ENCODE measurements at places on chromosomes 13 and 19. TPM values are rescaled to one million over a fixed set of nuclear protein-coding genes. Genes with fewer than 3 reads are reported as not detected.
A peak's percentile ranks its signal among the peaks of the same experiment; 100 is the strongest.

DNA sequence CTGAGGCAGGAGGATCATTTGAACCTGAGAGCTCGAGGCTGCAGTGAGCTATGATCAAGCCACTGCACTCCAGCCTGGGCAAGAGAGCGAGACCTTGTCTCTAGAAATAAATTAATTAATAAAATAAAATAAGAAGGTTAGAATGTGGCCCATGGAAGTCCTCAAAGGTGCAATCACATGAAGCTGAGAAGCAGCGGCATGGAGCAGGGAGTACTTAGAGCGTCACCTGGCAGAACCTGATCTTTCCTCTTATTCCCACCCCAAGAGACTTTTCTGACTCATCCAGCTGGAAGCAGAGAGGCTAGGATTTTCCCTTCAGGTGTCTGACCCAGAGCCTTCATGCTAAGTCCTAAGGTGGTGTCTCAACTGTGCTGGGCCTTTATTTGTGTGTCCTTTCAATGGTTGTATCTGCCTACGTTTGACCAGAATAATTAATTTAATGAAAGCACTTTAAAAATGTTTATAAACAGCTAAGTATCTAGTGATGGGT lies 8.9 kb upstream of the MRPS31 start:
- DNase-seq = no peak

- no peak for DNase-seq
Measured at GRCh38 chr13:29511980-29512379, 83.5 kb downstream of the SLC7A1 start.

Gene EHD2
- 67.4 TPM for total RNA-seq

GRCh38 chr13:27336014-27336673 lies 65.5 kb downstream of the RASL11A start:
- no peak for DNase-seq

- peak; percentile 42 for DNase-seq
Measured at GRCh38 chr19:37692956-37693620, 26.5 kb downstream of the ZNF607 start.

GRCh38 chr19:10624585-10624984 lies 768 bp upstream of the SLC44A2 start:
- DNase-seq = no peak

Gene IGSF23
- total RNA-seq = not detected

DNA sequence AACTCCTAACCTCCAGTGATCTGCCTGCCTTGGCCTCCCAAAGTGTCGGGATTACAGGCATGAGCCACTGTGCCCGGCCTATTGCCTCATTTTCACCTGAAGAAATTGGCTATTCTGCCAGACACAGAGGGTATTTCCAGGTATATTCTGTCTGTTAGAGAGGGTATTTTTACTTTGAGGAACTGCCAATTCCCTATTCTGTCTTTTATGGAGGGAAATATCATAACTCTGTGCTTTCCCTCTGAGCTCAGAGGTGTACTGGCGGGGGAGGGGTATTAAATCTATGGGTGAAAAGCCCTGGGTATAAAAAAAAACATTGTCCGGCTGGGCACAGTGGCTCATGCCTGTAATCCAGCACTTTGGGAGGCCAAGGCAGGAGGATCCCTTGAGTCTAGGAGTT lies 24.8 kb downstream of the TSKS start:
- DNase-seq = no peak

Gene ZNF837
- total RNA-seq = 1.1 TPM

DNA sequence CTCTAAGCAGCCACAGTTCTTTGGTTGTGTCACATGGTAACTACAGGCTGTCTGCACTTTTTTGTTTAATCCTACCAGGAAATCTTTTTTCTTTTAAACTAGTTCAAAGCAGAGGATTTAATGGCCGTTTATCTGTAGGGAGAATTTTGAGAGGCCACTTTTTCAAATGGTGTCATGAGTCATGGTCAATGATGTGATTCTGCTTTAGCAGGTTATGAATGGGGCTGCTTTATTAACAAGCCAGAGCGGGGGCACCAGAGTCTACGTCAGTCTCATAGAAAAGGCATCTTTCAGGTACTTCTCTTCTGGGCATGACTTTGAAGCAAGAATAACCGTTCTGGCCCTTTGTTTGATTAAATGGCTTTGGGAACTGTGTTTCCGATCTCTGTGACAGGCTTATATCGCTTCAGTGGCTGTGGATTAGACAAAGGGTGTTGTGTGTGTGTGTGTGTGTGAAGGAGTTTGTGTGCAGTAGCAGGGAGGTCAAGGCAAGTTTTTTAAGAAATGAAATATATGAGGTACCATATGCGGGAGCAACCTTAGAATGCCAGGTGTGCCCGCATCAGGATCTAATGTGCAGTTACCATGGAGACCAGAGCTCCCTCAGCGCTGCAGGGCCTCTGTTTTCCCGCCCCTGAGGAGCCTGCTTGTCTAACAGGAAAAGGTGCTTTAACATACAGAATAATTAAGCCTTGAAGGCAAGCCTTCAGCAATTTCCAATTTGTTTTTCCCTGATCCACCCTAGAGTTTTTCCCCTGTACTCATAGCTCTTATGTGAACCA lies 120.5 kb downstream of the KATNAL1 start:
- peak; percentile 8 for DNase-seq

GRCh38 chr19:40608240-40608621 lies 7.1 kb downstream of the LTBP4 start:
- DNase-seq = no peak

DNA sequence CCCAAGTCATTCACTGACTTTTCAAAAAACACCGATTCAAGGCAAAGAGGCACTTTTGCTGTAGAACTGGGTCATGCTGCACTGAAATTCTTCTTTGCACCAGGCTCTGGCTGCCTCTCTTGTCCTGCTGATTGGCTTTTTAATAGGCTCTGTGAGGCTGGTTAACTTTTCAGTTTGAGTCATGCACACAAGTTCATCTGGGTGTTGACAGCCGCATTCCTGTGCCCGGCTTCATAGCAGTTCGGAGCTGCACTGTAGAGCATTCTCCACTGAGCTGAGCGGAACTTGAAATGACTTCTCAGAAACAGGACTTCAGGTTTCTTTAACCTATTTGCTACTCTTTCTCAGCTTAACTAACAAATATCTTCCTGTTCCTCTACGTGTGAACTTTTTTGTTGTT lies 978.3 kb downstream of the UQCRFS1 start:
- DNase-seq = peak; percentile 10
